Globus pallidus (tissue), 1 donor: ENCODE measurements at places on chromosomes 11 and 22.

DNA sequence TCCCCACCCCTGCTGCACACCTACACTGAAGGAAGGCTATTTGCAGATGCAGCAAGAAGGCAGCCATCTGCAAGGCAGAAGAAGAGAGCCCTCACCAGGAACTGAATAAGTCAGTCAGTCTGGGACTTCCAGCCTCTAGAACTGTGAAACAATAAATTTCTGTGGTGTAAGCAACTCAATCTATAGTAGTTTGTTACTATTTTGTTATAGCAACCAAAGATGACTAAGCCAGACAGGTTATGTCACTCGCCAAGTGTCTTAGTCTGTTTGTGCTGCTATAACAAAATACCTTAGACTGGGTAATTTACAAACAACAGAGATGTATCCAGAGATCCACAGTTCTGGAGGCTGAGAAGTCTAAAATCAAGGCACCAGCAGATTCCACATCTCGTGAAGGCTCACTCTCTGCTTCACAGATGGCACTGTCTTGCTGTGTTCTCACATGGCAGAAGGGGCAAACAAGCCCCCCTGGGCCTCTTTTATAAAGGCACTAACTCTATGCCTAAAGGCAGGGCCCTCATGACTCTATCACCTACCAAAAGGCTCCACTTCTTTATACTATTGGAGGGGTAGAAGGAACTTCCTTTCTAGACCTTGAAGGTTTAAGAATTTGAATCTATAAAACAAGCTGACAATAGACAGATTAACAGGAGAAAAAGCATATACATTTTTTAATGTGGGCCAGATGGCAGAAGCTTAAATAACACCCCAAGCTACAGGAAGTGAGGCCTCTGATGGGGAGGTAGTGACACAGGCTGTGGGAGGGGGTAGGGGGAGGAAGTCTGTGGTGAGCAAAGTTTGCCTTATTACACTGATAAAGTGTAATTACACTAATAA is 12.3 kb downstream of the APOL6 start:
- no peak for DNase-seq

- peak; percentile 19 for DNase-seq
These were observed 84.9 kb upstream of the RAB1B start for GRCh38 chr11:66183494-66184048.

- no peak for DNase-seq
These were observed 9.6 kb downstream of the PARVB start for GRCh38 chr22:44033694-44034093.

GRCh38 chr11:70738661-70739060 is 340.3 kb downstream of the CTTN start:
- no peak for DNase-seq

GRCh38 chr22:39429916-39430575 is 26.8 kb upstream of the MGAT3 start:
- no peak for DNase-seq

DNA sequence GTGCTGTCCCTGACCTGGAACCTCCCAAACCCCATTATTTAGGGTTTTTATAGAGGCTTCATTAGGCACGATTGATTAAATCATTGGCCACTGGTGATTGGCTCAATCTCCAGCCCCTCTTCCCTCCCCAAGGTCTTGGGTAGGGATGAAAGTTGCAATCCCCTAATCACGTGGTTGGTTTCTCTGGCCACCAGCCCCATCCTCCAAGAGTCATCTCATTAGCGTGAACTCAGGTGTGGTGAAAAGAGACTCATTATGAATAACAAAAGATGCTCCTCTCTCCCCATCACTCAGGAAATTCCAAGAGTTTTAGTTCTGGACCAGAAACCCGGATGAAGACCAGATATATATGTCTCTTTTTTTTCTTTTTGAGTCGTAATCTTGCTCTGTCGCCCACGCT is 7.6 kb upstream of the MARK2 start:
- no peak for DNase-seq

DNA sequence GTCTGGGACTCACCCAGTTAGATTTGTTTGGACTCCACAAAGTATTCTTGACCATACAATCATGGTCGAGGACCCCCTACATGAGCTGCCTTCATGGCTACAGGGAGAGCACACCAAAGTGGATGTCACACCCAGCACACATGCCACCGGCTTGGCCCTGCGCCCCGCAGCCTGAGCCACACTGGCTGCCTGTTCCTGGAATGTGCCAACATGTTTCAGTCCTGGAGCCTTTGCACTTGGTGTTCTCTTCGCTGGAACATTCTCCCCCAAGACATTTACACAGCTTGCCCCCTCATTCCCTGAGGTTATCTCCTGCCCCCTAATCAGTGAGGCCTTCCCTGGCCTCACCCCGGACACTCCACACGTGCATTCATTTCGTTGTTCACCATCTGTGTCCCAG is 46.0 kb downstream of the PPARA start:
- DNase-seq: no peak

- no peak for DNase-seq
These were observed 11.3 kb upstream of the ETS1 start for GRCh38 chr11:128598506-128599150.

DNA sequence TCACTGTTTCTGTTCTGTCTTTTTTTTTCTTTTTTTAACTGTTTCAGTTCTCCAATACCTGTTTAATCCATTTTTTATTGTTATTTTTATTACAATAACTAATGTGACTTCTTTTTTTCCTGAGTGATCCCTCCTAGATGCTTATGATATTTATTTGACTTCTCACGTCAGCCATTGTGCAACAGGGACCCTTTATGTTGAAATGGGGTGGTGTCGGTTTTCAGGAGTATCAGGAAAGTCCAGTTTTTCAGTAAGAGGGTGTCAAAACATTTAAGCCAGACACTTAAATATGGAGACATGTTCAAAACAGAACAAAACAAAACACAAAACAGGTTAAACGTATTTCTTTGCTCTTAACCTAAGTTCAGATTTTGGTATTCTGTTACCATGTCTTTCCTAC is 418.8 kb downstream of the DYNC2H1 start:
- no peak for DNase-seq

GRCh38 chr11:113531575-113532451 is 56.6 kb upstream of the DRD2 start:
- DNase-seq: no peak

DNA sequence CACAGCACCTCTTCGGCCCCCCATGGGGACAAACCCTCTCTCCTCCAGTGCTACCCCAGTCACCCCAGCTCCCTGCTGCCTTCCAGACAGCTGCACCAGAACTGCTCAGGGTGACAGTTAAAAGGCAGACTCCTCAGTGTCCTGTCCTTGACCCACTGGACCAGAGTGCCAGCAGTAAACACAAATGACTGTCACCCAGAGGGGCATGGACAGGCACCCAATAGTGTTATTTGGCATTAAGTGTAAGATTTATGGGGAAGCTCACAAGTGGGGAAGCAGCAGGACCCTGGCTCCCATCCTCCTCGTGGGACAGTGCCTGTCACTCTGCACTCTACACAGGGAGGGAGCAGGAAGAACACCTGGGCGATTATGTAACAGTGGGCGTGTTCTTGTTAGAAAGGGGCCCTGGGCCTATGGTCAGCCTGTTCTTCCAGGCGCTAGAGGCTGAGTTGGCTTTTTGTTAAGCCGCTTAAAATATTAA is 5.0 kb downstream of the RPS19BP1 start:
- no peak for DNase-seq

DNA sequence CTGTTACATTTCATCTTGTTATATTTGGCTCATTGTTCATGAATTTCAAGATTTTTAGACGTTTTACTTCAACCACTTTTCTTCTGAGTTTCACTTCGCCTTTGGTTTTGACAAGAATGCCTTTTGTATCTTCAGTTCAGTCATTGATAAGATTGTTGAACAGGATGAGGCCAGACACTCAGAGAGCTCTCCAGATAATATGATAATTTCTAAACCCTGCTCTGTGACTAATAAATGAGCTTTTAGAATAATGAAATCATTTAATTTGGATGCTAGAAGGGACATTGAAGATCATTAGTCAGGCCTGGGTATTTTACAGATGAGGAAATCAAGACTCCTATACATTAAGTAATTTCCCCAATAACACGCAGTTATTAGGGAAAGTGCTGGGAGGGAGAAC is 37.2 kb upstream of the GRAMD1B start:
- DNase-seq: no peak

GRCh38 chr22:32324505-32325415 is 32.9 kb upstream of the RFPL3 start:
- no peak for DNase-seq

DNA sequence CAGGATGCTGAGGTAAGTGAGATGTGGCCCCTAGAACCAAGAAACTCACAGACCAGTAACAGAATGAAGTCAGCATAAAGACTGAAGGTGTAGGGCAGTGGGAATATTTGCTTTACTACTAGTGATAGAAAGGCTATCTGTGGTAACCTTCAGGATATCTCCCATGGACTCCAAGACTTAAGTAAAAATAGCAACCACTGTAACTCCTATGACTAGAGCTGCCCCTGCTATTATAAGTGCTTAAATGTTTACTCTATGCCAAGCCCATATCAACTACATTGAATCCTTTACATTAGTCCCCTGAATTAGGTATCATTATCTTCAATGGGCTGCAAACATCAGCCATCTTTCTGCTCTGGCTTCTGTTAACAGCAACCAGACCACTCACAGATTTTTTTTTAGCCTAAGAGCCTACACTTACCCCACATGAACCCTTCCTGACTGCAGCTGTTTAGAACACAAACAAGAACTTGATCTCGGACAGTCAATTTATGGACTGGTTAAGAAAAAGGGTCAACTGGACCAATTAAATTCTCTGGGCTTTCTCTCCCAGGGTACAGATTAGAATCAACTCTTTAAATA is 335.1 kb upstream of the API5 start:
- DNase-seq: no peak

- peak; percentile 53 for DNase-seq
These were observed 28.2 kb downstream of the DBX1 start for GRCh38 chr11:20131788-20132666.

GRCh38 chr11:90845126-90845525 is 622.3 kb upstream of the CHORDC1 start:
- no peak for DNase-seq

DNA sequence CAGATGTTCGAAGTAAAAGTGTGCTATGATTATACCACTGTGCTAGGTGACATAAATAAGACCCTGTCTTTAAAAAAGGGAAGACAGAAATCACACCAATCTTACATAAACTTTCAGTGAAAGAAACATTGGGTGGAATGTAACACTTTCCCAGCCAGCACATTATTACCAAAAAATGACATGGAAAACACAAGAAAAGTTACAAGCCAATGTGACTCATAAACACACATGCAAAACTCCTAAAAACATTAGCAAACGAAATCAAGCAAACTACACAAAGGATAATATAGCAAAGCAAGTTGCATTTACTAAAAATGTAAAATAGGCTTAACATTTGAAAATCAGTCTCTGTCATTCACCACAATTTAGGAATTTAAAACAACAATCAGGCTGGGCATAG is 47.0 kb downstream of the SBF2 start:
- no peak for DNase-seq

DNA sequence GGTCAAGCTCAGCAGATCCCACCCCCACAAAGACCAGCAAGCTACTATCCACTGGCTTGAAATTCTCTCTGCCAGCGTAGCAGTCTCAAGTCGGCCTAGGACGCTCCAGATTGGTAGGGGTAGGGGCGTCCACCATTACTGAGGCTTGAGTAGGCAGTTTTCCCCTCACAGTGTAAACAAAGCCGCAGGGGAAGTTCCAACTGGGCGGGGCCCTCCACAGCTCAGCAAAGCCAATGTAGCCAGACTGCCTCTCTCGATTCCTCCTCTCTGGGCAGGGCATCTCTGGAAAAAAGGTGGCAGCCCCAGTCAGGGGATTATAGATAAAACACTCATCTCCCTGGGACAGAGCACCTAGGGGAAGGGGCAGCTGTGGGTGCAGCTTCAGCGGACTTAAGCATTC is 1064.9 kb upstream of the TENM4 start:
- no peak for DNase-seq

- no peak for DNase-seq
These were observed 113.6 kb upstream of the CADM1 start for GRCh38 chr11:115617767-115618166.

- DNase-seq: no peak
These were observed 224.1 kb downstream of the CADM1 start for GRCh38 chr11:115279813-115280761.

GRCh38 chr22:49415151-49415951 is 412.3 kb downstream of the BRD1 start:
- no peak for DNase-seq

GRCh38 chr11:66340596-66341501 is 4.1 kb downstream of the BRMS1 start:
- no peak for DNase-seq

DNA sequence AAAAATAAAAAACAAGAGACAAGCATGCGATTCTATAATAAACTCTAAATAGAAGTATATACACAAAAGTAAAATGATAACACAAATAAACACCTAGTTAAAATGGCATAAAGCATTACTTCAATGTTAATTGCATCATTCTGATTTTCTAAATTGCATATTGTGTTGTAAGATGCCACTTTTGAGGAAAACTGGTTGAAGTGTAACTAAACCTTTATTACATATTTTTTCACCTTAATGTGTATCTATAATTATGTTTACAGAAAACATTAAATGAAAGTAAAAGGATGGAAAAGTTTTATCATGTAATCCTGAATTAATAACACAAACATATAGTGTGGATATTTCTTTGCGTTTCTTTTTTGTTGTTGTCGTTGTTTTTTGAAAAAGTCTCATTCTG is 45.4 kb upstream of the TOP3B start:
- no peak for DNase-seq

DNA sequence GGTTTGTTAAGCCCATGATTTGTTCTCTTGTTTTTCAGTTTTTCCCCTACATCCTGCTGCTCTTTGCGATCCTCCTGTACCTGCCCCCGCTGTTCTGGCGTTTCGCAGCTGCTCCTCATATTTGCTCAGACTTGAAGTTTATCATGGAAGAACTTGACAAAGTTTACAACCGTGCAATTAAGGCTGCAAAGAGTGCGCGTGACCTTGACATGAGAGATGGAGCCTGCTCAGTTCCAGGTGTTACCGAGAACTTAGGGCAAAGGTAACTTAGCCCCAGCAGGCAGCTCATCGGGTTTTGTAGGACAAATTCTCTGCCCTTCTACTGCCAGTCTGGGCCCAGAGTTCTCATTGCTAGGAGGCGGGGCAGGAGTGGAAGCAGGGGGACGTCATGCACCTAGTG is 49.7 kb downstream of the PANX1 start:
- DNase-seq: no peak

DNA sequence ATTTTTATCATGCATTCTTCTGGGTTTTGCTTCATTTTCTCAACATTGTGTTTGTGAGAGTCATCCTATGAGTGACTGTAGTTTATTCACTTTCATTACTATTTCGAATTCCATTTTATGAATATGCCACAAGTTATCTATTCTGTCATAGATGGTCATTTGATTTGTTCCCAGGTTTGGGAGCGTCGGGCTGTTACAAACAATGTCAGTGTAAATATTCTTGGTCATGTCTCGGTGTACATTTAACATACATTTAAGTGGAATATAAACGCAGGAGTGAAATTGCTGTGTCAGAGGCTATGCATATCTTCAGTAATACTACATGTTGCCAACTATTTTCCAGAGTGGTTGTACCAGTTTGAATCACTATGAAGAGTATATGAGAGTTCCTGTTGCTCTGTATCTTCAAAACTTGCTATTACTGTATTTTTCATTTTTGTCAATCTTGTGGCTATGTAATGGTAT is 2.4 kb downstream of the TRIM44 start:
- no peak for DNase-seq
